Stimulated activated CD4-positive, alpha-beta T cell treated with anti-CD3 and anti-CD28 coated beads, Interleukin-4, amount 100 ng/mL, for 4 hours (primary cell): ENCODE measurements at places on chromosomes 4 and X.

- DNase-seq: peak; percentile 26
Measured at GRCh38 chrX:53481816-53482465, 47.8 kb upstream of the HSD17B10 start.

DNA sequence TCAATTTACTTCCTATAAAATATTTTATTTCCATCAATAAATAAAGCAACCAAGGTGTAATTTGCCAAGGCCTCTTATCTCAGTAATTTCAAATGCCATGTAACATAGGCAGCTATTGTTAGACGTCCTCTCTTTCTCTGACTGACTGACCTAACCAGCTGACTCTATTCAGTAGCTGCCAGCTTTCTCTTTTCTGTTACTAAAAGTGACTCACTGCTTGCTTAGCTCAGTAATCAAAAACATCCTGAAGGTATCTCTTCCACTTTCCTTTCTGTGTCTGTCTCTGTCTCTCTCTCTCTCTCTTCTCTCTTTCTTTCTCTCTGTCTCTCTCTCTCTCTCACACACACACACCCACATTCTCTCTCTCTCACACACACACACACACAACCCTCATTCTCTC, 134.2 kb downstream of the SPOCK3 start:
- DNase-seq: no peak

DNA sequence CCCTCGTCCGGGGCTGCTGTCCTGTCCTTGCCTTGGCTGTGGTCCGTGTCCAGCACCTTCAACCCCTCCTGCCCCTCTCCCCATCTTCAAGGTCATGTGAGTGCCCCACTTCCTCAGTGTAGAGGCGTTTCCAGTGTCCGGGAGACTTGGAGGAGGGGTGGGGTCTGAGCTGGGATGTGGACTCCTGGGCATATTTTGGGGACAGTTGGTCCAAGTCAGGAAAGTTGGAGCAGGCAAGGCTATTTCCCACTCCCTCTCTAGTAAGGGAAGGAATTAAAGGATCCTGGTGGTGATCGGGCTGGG, 3.0 kb downstream of the PCGF3 start:
- DNase-seq: no peak

DNA sequence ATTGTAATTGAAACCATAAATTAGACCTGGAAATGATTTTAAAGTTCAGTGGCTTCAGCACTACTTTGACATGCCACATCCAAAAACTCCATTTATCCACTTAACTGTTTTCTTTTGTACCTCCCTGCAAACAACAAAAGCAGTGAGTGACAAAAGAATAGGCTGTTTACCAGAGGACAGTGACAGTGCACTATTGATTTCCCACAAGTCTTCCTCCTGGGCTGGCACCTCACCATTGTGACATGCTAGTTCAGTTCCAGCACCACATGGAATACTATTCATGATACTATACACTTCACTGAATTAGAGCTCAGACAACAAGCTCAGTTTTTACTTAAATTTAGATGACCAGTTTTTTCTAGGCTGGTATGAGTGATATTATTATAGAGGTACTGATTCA, 29.3 kb downstream of the MOSPD2 start:
- DNase-seq: no peak

- DNase-seq: no peak
Measured at GRCh38 chr4:141711211-141711610, 74.8 kb downstream of the IL15 start.

DNA sequence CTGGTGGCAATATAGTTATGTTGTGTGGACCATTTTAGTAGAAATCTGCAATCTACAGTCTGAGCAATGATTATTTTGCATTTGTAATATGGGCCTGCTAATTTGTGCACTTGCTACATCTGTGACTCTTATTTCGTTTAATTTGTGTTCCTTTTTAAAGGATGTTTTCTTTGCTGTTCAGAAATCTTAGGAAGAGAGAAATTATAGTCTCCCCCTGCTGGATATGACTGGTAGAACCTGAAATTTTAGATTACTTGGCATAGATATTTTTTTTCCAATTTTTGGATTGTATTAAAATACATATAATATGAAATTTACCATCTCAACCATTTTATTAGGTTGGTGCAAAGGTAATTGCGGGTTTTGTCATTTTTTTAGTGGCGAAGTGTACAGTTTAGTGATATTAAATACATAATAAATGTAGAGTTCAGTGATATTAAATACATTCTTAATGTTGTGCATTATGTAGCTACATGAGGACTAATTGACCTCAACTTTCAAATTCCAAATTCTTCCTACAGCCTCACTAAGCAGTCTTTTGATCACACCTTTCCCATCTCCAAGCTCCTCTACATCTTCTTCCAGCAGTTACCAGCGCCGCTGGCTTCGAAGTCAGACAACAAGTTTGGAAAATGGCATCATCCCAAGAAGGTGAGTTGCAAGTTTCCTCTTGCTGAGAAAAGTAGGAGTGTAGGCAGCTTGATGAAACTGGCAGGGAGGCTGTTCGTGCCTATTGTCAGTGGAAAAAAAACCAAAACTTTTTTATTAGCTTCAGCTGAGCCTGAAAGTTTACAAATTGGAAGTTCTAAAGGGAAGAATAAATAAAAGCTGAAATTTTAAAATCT, 82.2 kb downstream of the FNIP2 start:
- no peak for DNase-seq

GRCh38 chrX:94524867-94525266, 850.9 kb downstream of the FAM133A start:
- DNase-seq: no peak

GRCh38 chrX:103565752-103566151, 19.6 kb upstream of the TCEAL4 start:
- no peak for DNase-seq

DNA sequence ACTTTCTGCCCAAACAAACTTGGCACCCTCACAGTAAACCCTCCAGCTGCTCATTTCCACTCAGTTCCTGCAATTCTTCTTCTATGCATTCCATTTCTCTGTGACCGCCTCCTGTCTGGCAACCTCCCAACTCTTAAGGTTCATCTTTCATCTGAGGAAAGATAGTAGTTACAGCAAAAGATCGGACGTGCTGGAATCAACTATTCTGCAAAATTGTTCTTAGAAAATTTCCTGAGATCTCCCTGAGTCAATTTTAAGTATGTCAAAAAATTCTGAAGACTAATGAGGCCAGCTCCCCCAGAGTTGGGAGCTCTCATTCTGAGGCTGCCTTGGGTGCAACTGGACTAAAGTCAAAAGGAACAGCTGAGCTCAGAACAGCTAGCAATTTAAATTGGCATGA, 1026.0 kb downstream of the ADGRL3 start:
- DNase-seq: no peak

- no peak for DNase-seq
Measured at GRCh38 chrX:21756785-21757529, 959 bp downstream of the SMPX start.

DNA sequence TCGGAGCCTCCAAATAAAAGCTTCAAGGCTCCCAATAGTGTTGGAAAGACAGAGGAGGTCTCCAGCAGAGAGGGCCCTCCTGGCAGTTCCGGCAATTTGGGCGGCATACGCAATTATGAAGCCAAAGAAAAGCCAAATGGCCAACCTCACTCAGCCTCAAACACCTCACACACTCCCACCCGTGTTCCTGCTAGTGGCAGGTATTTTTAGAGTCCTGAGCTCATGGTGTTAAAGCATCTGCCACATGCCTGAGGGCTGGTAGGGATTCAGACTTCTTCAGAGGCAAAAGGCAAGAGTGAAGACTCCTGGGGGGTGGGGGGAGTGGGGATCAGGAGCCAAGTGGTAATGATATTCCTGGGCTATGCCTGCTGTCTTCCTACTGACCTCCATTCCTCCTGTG, 7.4 kb downstream of the RAB33A start:
- DNase-seq: no peak

DNA sequence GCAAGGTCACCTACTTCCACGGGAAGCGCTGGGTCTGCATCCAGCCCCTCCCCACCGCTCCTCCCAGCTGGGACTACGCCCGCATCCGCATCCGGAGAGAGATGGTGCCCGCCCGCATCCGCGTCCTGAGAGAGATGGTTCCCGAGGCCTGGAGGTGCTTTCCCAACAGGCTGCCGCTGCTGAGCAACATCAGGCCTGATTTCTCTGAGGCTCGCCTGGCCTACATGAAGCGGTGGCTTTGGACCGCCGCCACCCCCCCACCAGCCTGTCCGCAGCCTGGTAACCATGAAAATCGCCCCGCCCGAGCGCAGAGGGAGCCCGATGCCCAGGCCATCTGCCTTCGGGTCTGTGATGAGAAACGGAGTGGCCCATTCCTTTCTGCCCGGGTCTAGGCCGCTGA, 18.1 kb downstream of the CLTRN start:
- DNase-seq: no peak

DNA sequence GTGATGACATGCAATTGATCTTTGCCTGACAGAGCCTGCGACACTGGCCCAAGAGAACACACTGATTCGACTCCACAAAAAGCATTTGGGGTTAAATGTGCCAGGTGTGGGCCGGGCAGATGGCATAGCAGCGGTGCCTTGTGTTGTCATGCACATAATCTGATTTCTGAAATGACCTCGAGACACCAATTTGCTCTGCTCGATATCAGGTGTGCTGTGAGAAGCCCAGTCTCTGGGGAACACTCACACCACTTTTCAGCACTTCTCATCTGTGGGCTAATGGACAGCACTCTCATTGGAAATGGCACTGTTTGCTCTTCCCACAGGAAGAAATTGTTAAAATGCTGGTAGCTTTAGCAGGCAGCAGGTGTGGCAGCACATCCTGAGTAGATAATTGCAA, 738.3 kb upstream of the TENM3 start:
- DNase-seq: no peak

DNA sequence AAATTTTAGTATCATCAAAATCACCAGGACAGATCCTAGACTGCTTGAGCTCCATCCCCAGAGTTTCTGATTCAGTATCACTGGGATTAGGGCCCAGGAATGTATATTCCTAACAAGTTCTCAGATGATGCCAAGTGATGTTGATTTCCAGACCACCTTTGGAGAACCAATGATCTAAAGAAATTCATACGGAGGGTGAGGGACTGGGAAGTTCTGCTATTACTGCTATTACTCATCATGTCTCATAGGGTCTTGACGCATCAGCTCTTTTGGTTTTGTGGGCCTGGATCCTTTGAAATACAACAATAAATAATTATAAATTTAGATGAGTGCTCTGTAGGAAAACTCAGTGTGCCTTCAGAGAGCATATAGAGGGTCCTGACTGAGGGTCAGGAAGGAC, 59.8 kb upstream of the LGI2 start:
- DNase-seq: no peak

- DNase-seq: no peak
Measured at GRCh38 chr4:77100234-77100633, 24.4 kb upstream of the CCNI start.

DNA sequence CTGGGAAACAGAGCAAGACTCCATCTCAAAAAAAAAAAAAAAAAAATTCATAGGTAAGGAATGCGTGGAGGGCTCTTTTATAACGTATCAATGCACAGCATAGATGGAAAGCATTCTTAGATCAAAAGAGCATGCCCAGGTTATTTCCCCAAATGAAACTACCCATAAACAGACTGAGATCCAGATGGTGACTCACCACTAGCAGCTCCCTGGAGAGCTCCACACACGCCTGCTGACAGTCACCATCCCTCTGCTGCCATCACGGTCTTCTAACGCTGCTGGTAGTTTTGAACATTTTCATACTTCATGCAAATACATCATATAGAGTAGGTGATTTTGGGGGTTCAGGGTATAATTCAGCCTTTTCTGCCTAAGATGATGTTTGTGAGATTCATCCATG, 136.9 kb downstream of the ASMT start:
- DNase-seq: no peak
